Activated gamma-delta T cell treated with Interleukin-2 at 50 U/mL for 16 hours (primary cell): ENCODE measurements at places on chromosomes 3 and 15.
A peak's percentile ranks its signal among the peaks of the same experiment; 100 is the strongest.

GRCh38 chr15:94026458-94027304 lies 204.7 kb upstream of the MCTP2 start:
- DNase-seq = no peak

GRCh38 chr3:153552887-153553604 lies 391.0 kb downstream of the RAP2B start:
- no peak for DNase-seq

DNA sequence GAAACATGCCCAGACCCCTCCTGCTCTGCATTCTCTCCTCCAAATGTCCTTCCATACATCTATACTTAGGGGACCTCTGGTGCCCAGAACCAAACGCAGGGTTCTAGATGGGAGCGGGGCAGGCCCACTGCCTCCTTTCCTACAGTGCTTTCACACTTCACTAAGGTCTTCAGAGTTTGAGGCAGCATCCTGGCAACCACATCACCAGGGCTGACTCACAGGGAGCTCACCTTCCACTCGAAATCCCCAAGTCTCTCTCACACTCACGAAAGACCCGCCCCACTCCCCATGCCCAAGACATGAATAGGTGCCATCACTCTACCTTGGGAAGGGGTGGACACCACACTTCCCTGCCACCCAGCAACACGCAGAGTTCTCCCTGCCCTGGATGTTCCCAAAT lies 18.9 kb downstream of the HOMER2 start:
- no peak for DNase-seq

DNA sequence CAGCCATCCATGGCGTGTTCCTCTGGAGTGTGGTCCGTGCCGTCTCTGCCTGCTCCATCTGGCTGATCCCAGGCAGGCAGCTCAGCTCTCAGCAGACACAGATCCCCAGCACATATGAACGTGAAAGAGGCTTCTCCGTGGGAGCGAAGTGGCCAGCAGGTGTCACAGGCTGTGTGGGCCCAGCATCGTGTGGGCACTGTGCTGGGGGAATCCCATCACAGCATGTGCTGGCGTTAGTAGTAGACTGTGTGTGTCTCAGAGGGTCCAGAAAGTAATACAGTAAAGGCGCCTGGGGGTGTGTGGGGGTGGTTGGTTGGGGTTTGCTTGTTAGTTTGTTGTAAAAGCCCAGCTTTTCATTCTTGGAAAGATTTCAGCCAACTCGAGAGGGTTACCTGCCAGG lies 147.6 kb downstream of the IGF1R start:
- no peak for DNase-seq

GRCh38 chr3:61117045-61117898 lies 134.0 kb downstream of the FHIT start:
- DNase-seq = no peak

GRCh38 chr3:119125742-119126504 lies 20.0 kb upstream of the TEX55 start:
- DNase-seq = no peak

DNA sequence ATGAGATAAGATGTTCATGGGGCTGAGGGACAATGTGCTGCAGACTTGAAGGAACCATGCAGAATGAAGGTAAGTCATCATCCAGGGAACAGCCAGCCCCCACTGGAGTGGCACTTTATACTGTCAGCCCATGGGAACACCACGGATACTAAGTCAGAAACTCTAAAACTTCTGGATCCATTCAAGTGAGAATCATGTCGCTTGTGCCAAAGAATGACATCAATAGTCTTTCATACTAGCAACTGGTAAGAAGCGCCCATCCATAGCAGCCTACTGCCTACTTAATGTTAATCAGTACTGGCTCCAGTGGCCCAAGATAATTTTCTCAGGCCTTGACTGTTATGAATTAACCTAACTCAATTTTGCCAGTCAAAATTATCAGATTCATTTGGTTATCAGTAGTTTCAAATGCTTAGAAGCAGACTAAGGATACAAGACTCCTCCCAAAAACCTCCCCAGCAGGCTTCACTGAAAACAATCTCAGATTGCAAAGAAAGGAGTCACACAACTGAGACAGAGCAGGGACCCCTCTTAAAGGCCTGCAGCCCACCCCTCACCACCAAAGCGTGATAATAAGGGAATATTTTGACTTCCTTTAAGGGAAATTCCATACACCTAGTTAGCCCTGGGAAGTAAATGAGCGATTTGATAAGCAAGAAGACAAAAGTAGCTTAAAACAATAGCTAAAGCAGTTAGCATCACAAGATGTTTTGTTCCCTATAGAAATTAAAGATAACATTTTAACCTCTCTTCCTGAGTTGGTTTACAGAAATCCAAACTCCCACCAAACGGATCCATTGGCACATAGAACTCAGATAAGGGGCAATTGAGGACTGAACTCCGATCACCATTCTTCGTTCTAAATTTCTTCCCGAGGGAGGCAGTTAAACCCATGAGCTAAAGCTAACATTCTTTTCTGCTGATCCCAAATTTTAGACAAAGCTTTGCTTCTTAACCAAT lies 98.8 kb downstream of the TGFBR2 start:
- DNase-seq = no peak

GRCh38 chr3:56368846-56369245 lies 99.4 kb downstream of the ERC2 start:
- no peak for DNase-seq

- DNase-seq = no peak
Measured at GRCh38 chr3:47847260-47847659, 44.3 kb downstream of the DHX30 start.

DNA sequence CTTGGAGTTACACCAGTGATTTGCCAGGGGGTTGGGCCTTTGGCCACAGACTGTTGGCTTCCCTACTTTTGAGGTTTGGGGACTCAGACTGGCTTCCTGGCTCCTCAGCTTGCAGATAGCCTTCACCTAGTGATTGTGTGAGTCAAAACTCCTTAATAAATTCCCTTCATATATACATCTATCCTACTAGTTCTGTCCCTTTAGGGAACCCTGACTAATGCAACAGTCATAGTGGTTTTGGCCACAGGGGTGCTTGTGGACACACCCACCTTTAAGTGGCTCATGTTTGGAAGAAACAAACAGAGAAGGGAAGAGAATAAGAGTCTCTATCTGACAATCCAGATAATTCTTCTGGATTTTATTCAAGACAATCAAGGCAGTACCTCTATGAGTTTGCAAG lies 457.7 kb downstream of the EPHA3 start:
- no peak for DNase-seq

- DNase-seq = no peak
Measured at GRCh38 chr15:100842756-100843730, 36.6 kb upstream of the ALDH1A3 start.

- peak; percentile 8 for DNase-seq
Measured at GRCh38 chr3:197847866-197848401, 56.9 kb downstream of the LRCH3 start.

- DNase-seq = no peak
Measured at GRCh38 chr3:151262871-151263525, 15.3 kb downstream of the P2RY14 start.

DNA sequence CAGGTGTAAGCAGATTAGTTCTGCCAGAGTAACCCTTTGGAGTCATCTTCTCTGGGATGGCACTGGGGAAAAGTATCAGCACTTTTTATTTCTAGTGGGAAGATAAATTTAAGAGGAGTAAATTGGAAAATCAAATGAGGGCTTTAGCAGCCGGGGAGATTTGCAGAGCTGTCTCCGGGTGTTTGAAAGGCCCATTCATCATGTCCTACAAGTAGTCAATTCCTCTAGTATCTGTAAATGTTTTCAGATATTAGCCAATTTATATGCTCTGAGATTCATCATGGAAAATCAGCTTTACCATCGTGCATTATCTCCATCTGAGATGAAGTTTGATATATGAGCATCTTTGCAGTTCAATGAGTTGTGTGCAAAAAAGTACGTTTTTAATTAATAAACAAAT lies 93.6 kb downstream of the CDIN1 start:
- no peak for DNase-seq

DNA sequence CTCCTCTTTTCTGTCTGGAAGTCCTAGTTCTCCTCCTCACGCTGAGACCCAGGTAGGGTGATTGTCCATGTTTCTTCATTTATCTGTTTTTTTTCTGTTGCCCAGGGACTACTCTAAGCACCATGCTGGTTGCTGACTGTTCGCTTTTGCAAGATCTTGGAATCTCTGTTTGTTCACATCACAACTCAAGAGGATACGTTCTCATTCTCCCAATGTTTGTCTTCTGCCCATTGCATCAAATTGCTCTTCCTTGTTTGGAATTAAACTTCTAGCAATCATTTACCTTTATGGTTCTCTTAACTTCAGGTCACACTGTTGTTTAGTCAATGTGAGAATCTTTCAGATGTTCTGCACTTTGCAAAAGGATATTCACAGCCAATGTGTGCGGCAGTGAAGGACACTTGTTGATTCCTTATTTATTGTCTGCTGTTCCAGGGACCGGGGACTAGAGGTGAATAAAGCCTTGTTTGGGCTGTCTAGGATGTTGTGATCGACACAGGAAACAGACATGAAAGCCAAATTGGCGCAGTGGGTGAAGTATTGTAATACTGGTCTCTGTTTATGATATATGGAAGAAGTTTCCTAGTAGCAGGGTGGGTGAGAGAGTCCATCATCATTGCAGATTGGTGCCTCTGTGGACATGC lies 24.5 kb downstream of the LPP start:
- DNase-seq = no peak

GRCh38 chr3:21839592-21839991 lies 88.6 kb upstream of the ZNF385D start:
- DNase-seq = no peak

- DNase-seq = no peak
Measured at GRCh38 chr3:131903988-131904415, 130.8 kb downstream of the CPNE4 start.

DNA sequence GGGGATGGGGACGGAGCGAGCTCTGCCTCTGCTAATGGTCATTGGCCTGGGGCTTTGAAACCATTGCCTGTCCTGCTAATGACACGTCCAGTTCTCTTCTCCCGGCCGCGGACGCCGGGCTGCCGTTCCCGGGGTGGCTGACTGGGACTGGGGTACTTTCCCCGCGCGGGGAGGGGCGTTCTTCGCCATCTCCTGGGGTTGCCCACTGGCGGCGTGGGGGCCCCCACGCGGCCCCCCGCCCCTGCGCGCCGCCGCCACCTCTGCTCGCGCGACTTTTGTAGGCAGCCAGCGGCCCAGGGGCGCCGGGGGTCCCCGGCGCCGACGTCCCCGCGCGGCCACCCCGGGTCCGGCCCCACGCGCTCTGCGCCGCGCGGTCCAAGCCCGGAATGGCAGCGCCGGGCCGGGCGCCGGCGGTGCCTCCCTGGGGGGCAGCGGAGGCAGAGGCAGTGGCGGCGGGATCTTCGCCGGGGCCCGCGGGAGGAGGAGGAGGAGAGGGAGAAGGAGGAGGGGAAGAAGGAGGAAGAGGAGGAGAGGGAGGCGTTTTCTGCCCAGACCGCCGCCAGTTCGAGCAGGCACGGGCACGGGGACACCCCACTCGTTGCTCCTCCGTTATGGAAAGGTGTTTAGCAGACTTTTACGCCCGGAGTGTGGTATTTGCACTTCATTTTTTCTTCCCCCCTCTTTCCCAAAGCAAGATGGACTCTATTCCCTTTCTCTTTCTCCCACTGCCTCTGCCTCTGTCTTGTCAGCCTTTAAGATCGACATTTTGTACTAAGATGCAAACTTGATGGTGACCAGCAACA lies 2.3 kb downstream of the BBX start:
- peak; percentile 39 for DNase-seq

DNA sequence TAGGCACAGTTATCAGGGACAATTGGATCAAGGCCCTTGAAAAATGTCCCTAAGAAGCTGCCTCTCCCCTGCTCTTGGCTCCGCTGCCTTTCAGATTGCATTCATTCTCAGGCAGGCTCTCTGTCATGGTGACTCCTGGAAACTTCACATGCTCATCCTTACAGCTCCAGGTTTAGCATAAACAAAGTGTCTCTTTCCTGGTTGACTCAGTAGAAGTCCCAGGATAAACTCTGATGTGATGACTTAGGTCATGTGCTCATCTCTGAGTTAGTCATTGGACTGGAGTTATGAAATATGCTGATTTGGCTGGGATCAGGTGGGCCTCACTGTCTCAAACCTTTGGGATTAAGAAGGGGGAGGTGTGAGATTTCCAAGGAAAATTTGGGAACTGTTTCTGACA lies 243.8 kb downstream of the ZNF621 start:
- DNase-seq = no peak

DNA sequence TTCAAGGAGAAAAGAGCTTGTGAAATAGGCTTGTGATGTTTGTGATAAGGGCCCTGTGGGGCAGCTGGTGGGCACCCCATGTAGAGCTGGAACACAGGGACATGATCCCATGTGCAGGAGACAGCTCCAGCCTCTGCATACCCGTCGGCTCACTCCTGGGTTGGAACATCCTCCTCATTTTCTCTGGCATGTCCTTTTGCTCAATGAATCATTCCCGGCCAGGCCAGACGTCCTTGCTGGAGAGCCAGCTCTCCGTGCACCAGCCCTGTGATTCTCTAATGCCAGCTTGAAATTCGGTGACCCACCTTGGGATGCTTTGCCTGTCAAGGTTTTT lies 77.3 kb downstream of the SMAD3 start:
- no peak for DNase-seq

DNA sequence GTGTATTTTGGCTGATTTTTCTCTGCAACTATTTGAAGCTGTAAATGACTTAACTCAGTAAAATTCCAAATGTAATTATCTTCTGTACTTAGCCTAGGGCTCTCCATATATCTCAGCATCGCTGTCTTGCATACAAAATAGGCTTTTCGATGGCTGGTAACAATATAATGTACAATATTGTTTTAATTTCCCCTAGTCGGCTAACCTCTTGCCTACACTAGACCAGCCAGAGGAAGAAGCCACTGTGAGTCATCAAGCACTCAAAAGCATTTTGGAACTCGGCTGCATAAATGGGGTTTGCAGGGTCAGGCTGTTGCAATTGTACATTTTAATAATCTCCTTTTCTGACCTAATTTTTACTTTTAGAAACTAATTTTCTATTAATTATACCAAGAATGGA lies 583.8 kb downstream of the FOXP1 start:
- DNase-seq = no peak

DNA sequence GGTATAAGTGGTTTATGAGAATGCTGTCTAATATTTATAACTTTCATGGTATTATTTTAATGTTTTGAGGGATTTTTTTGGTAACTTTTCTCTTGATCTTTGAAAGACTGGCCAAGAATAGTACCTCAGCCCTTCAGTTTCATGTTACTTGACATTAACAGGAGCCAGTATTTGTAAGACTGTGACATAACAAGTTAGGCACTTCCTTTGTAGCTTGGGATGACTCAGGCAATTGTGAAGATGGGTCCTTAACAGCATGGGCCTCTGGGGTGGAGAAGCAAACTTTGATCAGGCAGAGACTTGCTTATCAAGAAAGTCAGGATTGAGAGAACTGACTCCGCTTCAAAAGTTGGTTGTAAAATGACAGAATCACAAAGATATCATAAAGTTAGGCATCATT lies 9.5 kb downstream of the LRRC49 start:
- no peak for DNase-seq

GRCh38 chr3:174202561-174202960 lies 656.6 kb upstream of the NAALADL2 start:
- no peak for DNase-seq

GRCh38 chr3:52068055-52068571 lies 11.7 kb upstream of the DUSP7 start:
- DNase-seq = no peak
